ENCODE measurements at places on chromosomes 5 and 9.

GRCh38 chr5:81533629-81534405, 139.9 kb upstream of the ACOT12 start:
- no peak for DNase-seq

- no peak for DNase-seq
These were observed 62.9 kb downstream of the GCNT1 start for GRCh38 chr9:76521906-76522305.

DNA sequence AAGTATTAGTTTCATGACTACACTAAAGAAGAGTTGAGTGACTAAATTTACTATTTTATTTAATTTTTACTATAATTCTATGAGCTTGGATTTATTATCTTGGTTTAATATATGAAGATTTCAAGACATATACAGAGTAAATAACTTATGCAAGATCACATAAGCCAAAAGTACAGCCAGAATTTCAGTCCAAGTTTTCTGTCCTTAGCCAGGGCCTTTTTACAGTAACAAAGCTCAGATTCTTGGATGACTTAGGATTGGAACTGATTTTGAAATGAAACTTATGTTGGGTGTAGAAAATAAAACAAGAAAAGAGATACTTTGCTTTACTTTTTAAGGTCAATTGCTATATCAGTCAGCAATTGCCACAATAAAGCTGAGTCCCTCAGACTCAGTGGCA, 170.3 kb downstream of the MARCHF11 start:
- no peak for DNase-seq

DNA sequence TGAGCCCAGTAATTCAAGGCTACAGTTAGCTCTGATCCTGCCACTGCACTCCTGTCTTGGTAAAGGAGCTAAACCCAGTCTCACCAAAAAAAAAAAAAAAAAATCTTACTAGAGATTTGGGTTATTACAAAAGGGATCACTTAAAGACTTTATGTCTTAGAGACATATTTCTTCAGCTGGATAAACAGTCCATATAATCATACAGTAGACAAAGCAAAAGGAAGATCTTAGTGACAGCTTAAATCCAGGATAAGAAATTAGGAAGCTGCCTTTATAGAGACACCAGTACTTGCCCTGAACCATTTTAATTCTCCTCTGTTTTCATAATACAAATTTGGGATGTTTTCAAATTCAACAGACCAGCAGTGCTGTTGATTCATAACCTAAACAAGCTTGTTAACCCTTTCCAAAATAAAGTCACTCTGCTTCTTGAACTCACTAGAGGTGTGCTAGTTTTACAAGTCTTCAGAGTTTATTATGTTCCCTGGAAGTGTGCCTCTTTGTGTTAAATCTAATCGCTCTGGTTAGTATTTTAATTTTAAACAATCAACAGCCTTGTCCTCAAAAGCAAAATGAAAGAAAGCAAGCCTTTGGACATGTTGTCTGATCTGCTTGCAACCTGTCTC, 255.5 kb downstream of the ARRDC3 start:
- DNase-seq = no peak

GRCh38 chr5:67233075-67233474, 36.5 kb upstream of the CD180 start:
- no peak for DNase-seq

- no peak for DNase-seq
These were observed 288.5 kb downstream of the SLIT3 start for GRCh38 chr5:169012450-169012849.

GRCh38 chr9:94014066-94014654, 59.0 kb upstream of the BARX1 start:
- DNase-seq = no peak

DNA sequence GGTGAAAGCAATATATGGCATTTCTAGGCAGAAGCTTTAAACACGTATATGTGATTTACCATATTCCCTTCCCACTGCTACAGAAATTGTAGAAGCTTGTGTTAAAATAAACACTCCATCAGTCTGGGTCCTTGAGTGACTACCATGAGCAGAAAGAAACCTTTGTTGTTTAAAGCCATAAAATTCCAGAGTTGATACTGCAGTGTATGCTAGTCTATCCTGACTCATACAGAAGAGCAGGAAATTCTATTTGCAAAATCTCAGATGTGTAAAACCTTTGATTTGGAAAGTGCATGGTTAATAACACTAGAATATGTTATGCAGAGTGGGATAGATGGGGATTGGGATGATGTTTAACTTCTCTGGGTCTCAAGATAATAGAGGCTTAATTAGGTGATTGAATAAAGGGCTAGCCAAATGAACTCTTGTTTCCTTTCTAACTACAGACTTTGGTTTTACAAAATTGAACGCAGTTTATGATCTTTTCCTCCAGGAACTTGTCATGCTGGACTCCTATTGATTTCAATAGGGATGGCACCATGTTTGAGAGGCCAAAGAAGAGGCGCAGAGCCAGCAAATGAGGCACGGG, 282.7 kb upstream of the VLDLR start:
- no peak for DNase-seq

DNA sequence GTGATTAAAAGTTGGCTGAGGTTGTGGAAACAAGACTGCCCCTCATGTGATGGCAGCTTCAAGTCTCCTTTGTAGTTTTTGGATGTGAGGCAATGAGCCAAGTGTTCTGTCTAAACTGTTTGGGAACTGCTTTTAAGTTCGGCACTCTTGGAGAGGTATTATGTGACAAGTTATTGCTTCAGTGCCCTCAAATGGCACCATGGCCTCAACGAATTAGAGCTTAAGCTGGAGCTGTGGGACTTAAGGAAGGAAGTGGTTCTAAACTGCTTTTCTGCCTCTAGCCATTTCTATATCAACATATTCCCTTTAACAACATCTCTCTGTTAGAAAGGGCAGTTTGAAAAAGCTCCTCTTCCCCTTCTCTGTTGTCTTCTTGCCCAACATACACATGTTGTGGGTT, 227.7 kb downstream of the RFK start:
- no peak for DNase-seq

DNA sequence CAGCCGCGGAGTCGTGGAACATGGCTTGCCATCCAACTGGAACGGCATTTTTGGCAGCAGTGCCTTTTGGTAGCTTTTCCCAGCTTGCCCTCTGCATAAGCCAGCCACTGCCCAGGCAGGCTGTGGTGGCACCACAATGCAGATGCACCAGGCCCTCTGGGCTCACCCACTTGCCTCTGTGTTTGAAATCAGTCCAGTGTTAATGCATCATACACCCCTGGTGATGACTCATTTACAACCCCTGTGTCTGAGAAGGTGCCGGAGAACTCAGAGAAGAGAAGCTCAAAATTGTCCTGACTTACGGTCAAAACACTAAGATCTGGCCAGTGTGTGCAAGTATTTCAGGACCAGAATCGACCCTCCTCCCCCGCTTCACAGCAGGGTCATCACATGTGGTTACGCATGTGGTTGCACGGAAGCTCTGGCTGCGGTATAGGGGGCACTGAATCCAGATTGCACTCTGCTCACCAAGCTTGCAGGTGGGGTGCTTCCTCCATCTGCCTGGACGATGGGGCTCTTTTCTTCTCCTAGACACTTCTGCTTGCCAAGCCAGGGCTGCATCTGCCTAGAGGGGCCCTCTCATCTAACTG, 66.5 kb upstream of the SMIM15 start:
- no peak for DNase-seq

DNA sequence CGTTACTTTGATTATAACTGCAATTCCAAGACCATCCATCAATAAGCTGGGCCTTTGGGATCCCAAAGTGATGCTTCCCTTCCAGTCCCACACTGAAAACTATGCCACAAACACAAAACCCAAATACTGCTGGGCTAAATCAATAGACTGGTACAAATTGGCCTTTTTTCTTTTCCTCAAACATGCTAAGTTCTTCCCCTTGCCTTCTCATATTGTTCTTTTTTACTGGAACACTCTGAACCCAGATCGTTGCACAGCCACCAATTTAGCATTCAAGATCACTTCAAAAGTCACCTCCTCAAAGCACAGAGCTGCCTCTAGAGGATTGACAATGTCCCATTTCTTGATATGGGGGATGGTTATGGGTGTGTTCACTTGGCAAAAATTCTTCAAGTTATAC, 66.0 kb downstream of the ACTL7B start:
- no peak for DNase-seq

DNA sequence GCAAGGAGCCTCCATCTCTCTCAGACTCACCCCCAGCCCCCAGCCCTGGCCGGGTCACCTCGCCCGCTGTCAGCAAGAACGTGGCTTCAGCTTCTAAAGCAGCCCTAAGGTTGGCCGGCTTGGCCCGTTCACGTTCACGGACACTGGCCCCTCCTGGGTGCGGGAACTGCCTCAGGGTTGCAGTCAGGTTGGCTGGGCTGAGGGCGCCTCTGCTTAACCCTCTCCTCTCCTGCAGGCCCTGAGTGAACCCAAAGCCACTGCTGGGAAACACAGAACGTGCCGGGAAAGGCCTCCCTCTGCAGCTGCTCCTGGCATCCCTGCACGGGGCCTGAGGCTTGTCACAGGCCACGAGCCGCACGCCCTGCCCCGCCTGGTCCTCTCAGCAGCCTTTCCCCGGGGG, 40.1 kb upstream of the UBAC1 start:
- DNase-seq = no peak

DNA sequence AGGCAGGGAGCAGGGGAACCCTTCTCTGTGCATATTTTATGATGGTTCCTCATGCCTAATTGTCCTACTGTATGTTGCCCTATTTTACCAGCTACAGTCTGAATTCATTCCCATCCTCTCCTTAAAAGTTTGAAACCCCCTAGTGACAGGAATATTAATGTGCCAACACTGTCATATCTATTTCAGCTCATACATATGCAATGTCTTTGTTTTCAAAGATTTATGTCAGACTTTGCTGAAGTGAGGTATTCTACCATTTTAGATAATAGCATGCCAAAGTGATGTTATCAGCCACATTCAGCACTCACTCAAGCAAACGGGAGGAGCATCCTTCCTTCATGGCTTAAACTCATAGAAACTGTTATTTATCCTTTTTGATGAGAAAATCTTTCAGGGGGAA, 696.5 kb downstream of the NR2F1-AS1 start:
- no peak for DNase-seq

GRCh38 chr5:39399135-39400036, 25.4 kb downstream of the DAB2 start:
- DNase-seq = no peak

DNA sequence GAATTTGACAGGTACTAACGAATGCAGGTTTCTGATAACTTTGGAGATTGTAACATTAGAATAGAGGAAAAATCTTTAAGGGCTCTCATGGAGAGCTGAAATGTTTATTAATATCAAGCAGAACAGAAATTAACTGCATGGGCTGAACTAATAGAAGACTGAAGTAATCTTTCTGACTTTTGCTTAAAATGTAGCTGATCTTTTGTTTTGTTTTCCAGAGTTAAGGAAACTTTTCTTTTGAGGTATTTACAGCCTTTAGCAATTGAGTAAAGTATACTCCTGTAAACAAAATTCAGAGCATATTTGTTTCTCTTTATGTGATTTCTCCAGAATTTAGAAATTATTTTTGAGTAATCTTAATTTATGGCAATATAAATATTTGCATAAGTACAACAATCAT, 43.9 kb downstream of the SHC3 start:
- no peak for DNase-seq

- no peak for DNase-seq
These were observed 264.8 kb downstream of the HSPA4 start for GRCh38 chr5:133316346-133317343.

- DNase-seq = no peak
These were observed 49.0 kb upstream of the DHFR start for GRCh38 chr5:80703747-80704146.

DNA sequence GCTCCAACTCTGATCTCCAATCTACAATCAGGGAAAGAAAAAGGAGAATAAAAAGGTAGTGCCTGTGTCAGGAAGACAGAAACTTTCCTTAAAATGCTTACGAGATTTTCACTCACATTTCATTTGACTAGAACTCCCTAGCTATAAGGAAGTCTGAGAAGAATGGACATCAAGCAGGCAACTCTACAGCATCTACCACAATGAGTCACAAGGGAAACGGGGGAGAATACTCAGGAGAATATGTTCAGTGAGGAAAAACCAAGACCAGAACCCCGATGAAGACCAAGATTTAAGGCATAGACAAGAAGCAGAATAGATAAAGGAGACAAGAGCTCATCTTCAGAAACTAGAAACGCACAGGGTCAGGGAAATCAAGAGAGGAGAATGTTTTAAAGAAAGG, 9.0 kb upstream of the SETD9 start:
- DNase-seq = no peak

DNA sequence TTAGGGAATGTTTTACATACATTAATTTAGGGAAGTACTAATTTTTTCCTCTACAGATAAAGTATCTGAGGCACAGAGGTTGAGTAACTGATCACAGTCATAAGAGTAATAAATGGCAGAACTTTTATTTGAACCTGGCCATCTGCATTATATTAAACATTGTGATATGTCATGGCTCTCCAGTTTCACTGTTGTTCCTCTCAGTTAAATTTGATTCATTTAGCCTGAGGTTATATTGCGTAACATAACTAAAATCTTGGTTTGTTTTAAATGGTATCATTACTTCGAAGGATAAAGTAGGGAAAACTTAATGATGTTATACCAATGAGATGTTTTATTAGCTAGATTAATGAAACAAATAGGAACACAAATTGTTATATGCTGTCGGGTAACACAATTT, 284.4 kb downstream of the KDM4C start:
- no peak for DNase-seq

DNA sequence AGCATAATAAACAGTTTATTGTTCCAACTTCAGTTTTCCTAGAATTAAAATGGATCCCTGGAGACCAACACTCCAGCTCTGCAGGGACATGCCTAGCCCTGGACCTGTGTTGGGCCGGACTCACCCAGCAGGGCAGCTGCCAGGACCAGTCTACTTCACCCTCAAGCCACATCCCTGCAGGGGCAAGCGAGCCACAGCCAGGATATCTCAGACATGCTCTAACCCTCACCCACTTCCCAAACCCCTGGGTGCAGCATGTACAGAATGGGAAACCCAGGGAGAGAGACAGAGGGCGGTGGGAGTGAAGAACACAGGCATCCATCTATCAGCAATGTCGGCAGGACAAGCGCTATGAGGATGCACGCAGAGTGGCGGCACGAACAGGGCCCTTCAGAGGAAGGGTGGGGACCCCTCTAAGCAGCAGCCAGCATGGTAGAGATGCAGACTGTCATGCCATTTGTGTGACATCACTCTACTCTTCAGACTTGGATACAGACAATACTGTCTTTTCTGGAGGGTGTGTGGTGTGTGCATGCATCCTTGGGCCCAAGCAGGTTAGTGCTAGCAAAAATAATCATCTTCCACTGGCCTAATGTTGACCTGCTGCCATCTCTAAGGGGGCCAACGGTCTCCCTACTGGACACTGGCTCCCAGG, 83.1 kb downstream of the SEMA4D start:
- no peak for DNase-seq

GRCh38 chr5:683551-684481, 9.3 kb downstream of the TPPP start:
- no peak for DNase-seq

GRCh38 chr5:137234973-137235943, 263.9 kb downstream of the SPOCK1 start:
- no peak for DNase-seq

DNA sequence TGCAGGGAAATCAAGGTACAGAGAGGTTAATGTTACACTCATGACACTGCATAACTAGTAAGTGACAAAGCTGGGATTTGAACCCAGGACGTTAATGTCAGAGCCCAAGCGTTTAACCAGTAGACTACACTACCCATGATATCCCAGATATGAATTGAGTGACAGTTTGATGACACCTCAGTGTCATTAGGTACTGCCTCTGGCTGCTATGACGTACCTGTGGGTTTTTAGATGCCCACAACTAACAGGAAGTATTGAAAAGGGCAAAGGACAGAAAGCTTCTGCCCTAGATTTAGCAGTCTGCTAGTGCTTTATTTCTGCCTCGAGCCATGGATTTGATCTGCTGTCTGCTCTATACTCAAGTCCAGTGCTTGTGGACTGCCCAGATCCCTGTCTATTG, 56.2 kb downstream of the GLRA1 start:
- DNase-seq = no peak

Measured in NCI-H1417 treated with DMSO at 0.1 percent for 48 hours (cell line).